PC-9 (cell line): ENCODE measurements at places on chromosomes 16 and 17. TPM values are rescaled to one million over a fixed set of nuclear protein-coding genes. Genes with fewer than 3 reads are reported as not detected.

DNA sequence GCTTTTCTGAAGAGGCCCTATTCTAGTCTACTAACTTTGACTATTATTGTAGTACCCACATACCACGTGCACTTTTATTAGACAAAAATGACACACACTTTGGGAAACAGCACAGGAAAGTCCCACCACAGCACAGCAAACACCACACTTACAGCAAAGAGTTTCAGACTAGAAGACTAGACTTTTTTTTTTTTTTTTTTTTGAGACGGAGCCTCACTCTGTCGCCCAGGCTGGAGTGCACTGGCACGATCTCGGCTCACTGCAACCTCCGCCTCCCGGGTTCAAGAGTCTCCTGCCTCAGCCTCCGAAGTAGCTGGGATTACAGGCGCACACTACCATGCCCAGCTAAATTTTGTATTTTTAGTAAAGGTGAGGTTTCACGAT, 20.1 kb downstream of the YWHAE start:
- H3K27ac ChIP-seq = no peak overlapping the region
- DNase-seq = no peak
- H3K27me3 ChIP-seq = no peaks in the 10 kb centered on the region
- no peak overlapping the region for H3K4me3 ChIP-seq

- H3K4me3 ChIP-seq = no peak overlapping the region
- no peak overlapping the region for H3K27ac ChIP-seq
- no peaks in the 10 kb centered on the region; the same call in 1 of the 2 replicates for H3K36me3 ChIP-seq
- no peak for DNase-seq
Measured at GRCh38 chr17:28170771-28171170, 128.3 kb downstream of the NLK start.

The NGFR gene
- 0.11 TPM in 1 of 2 replicates, not detected in the other for total RNA-seq

DNA sequence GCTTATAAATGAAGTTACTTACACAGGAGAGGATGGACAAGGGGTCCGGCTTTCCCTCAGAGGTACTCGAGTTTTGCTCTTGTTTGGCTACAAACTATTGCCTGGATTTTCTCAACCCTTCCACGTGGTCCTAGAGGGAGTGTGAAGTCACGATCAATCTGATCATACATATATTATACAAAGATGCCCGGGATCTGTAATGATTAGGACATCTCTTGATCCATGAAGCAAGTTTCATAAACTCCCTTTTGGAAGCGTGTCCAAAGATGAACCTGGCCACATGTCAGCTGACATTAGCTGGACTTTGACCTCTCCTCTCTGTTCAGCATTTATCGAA, 2.3 kb upstream of the CDH11 start:
- no peaks in the 10 kb centered on the region for H3K36me3 ChIP-seq
- H3K27ac ChIP-seq = no peak overlapping the region

The CSH1 gene
- total RNA-seq = not detected in 2 replicates

- no peak for DNase-seq
- no peaks in the 10 kb centered on the region for H3K36me3 ChIP-seq
- H3K4me3 ChIP-seq = no peak overlapping the region
- peaks cover 65% of the 10 kb centered on the region for H3K27me3 ChIP-seq
- no peak overlapping the region for H3K27ac ChIP-seq
- no peaks in the 10 kb centered on the region for H3K4me1 ChIP-seq
Measured at GRCh38 chr17:77886387-77886728, 72.1 kb upstream of the TNRC6C start.

The LITAF gene
- total RNA-seq = 232 and 244 TPM in 2 replicates

- no peaks in the 10 kb centered on the region for H3K27me3 ChIP-seq
- H3K27ac ChIP-seq = no peak overlapping the region
- H3K36me3 ChIP-seq = no peaks in the 10 kb centered on the region
- DNase-seq = no peak
- no peaks in the 10 kb centered on the region for H3K4me1 ChIP-seq
- H3K4me3 ChIP-seq = no peak overlapping the region
Measured at GRCh38 chr17:75625813-75626486, 7.3 kb upstream of the SMIM5 start.

The EVI2A gene
- total RNA-seq = not detected in 2 replicates
